Amniotic stem cell (primary cell): ENCODE measurements at places on chromosomes 7 and 10.

- DNase-seq, result no peak
Observed at GRCh38 chr7:5477126-5477525, 53.5 kb upstream of the TNRC18 start.

- DNase-seq, result no peak
Observed at GRCh38 chr7:38276096-38276877, 2.9 kb upstream of the TARP start.

DNA sequence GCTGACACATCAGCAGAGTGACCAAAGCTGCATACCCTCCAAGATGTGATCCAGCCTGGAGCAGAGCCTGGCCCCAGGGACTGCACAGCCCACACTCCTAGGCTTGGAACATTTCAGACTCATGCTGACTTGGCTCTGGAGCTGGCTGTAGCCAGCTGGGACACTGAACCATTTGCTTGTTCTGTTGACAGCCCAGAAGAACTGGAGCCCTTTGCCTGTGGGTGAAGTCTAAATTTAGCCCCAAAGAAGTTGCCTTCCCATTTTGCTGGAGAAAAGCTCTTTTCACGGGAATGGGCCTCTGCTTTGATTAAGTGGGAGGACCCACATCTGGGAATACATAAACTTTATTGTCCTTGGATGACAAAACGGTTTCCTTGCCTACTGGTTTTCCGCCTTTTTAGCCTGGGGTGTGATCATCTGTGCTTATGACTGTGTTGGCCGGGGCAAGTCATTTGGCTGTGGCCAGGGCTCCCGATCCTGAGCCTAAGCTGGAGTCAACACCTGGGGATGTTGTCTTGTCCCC lies 186.2 kb upstream of the BMPER start:
- no peak for DNase-seq

DNA sequence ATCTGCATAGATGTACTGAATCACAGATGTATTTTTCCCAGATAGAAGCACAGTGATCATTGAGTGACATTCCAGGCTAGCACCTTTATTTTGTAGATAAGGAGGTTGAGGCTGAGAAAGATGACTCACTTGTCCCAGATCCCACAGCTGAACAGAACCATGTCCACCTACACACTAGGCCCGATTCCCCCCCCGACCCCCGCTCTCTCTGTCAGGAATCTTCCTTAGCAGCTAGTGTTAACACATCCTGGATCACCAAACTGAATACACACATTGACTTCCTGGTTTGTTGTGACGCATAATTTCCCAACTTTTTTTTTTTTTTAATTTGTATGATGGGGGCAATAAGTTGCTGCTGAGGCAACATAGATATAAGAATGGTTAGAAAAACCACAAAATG lies 5.2 kb downstream of the SFMBT2 start:
- no peak for DNase-seq

- no peak for DNase-seq
Observed at GRCh38 chr7:44097064-44097932, 6.8 kb upstream of the AEBP1 start.
